Stimulated activated CD4-positive, alpha-beta T cell treated with anti-CD3 and anti-CD28 coated beads, Interleukin-1b, Interleukin-23, amount 100 ng/mL, for 48 hours (primary cell): ENCODE measurements at places on chromosomes 6 and 20.

DNA sequence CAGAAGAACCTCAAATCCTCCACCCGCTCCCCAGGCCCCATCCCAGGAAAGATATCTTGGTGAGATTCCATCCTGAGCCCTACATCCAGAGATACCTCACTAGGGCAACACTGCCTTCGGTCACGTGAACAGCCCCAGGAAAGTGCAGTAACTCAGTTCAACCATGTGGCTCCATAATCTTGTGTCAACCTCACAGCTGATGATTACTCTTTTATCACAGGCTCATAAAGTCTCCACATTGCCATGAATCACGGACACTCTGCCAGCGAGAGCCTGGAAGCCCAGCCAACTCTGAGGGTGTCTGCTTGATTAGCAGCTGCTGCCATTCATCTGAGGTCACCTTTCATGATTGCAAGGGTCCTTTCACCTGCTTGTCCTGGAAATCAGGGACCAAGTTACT lies 175.8 kb upstream of the LRFN2 start:
- no peak for DNase-seq

DNA sequence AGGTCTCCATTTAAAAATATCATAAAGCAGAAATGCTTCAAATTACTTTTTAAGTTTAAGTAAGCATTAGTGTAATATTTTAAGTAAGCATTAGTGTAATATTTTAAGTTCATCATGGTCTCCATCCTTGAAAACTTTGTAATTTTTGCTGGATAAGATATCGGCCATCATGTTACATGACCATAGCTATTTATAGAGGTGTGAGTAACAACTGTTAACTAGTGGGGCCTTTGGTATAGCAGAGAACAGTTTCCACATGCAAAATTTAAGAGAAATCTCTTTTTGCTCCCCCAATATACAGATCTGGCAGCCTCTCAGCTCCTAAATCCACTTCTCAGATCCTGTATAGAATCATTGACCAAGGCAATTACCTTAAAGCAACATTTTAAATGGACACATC lies 468 bp downstream of the TRDN start:
- DNase-seq = no peak

- DNase-seq = no peak
Measured at GRCh38 chr6:156378853-156379252, 398.3 kb upstream of the ARID1B start.

DNA sequence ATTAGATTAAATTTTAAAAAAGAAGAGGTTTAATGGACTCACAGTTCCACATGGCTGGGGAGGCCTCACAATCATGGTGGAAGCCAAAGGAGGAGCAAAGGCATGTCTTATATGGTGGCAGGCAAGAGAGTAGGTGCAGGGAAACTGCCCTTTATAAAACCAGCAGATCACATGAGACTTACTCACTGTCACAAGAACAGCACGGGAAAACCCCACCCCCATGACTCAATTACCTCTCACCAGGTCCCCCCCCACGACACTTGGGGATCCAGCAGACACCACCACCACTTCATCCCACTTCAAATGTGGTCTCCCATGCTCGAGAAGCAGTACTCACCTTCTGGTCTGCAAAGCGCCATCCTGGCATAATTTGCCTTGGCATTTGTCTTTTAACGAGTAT lies 24.6 kb downstream of the MTFR2 start:
- peak; percentile 40 for DNase-seq

DNA sequence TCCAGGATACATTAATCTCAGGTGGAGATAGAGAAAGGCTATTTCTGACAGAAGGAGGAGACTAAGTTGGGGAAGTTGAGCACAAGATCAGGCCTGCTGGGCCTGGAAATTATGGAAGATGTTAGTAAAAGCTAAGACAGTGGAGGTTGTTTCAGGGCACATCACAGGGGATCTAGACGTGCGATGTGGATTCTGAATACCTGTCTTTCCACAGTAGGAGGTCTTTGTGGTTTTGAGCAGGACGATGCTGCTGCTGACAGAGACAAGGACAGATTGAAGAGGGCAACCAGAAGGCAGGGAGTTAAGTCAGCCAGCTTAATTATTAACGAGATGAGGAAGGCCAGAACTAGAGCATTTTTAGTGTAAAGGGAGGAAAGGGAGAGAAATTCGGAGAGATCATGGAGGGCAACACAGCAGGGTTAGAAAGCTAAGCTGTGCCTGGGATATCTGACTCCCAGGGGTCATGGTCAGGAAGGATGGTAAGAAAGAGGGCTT lies 384.9 kb downstream of the MAFB start:
- DNase-seq = no peak

- no peak for DNase-seq
Measured at GRCh38 chr20:36105711-36106226, 48.8 kb upstream of the EPB41L1 start.

- no peak for DNase-seq
Measured at GRCh38 chr6:117232196-117232595, 33.2 kb upstream of the VGLL2 start.

- DNase-seq = no peak
Measured at GRCh38 chr20:57735831-57736737, 26.3 kb upstream of the PMEPA1 start.

GRCh38 chr6:74756923-74757322 lies 448.9 kb downstream of the COL12A1 start:
- no peak for DNase-seq

- no peak for DNase-seq
Measured at GRCh38 chr20:61517419-61517818, 265.4 kb downstream of the CDH4 start.

- DNase-seq = no peak
Measured at GRCh38 chr6:128696691-128697689, 176.6 kb upstream of the PTPRK start.

DNA sequence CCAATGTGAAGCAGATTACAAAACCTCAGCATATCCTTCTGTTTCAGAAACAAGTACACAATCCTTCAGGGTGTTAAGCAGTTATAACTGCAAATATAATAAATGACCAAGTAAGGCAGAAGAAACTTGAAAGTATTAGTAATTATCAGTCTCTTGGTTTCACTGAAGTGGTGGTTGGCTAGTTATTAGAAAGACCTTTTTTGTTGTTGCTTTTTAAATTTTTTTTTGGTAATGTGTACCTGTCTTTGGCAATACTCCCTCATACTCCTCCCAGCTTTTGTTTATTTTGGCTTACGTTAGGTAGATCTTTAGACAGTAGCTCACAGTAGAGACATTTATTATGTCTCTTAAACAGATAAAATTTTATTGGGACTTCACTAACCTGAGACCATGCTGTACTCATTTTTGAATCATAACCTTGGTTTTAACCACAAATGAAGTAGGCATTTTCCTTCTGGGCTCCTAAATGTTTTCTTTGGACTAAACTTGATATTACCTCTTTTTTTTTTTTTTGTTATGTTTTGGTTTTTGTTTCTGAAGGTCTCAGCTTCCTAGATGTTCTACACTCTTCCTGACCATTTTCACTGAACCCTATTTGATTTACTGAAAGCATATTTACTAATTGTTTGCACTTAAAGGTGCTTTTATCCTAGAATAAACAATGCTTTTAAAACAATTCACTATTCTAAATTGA lies 6.4 kb downstream of the CD2AP start:
- DNase-seq = no peak

DNA sequence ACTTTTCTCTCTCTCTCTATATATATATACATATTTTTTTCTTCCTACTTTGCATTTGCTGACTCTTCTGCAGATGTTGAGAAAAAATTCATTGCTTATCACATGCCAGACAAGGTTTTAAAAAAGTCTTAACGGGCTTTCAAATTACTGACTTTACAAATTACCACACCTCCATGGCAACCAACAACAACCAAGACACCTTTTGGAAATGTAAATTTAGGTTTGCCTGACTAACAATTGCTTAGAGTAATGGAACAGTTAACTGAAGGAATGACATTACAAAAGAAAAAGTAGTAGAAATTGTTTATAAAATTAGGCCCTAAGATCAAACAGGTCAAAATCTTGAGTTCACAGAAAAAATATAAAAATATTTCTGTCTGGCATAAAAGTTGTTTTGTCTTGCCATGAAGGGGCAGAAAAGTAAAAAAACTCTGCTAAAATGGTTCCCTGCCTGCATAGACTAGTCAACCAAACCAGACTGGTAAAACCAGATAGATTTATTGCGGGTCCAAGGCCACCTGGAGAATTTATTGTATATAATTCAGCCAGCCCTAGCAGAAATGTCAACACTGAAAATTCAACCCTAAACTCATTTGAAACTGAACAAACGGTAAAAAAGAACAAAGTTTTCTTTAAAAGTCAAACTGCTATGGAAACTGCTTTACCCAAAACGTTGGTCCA lies 92.8 kb upstream of the FRMD1 start:
- no peak for DNase-seq

GRCh38 chr20:50291254-50292078 lies 100.8 kb downstream of the CEBPB start:
- DNase-seq = no peak

- no peak for DNase-seq
Measured at GRCh38 chr6:135306740-135307420, 125.8 kb downstream of the MYB start.

DNA sequence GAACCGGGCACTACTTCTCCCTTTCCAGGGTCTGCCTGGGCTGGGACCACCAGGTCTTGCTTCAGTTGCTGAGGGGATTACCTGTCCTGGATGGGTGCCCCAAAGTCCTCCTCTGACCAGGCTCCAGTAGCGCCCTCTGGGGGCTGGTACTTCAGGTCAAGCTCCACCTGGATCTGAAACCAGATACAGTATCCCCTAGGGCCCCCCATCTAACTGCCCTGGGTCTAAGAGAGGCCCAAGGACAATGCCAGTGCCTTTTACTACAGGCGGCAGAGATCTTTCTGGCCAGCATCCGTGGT lies 11.2 kb upstream of the SPAG4 start:
- no peak for DNase-seq

- no peak for DNase-seq
Measured at GRCh38 chr6:2103765-2104523, 141.5 kb downstream of the GMDS start.

GRCh38 chr20:38751360-38751976 lies 3.2 kb downstream of the ACTR5 start:
- DNase-seq = no peak

- DNase-seq = no peak
Measured at GRCh38 chr6:84553527-84553926, 210.9 kb downstream of the TBX18 start.

DNA sequence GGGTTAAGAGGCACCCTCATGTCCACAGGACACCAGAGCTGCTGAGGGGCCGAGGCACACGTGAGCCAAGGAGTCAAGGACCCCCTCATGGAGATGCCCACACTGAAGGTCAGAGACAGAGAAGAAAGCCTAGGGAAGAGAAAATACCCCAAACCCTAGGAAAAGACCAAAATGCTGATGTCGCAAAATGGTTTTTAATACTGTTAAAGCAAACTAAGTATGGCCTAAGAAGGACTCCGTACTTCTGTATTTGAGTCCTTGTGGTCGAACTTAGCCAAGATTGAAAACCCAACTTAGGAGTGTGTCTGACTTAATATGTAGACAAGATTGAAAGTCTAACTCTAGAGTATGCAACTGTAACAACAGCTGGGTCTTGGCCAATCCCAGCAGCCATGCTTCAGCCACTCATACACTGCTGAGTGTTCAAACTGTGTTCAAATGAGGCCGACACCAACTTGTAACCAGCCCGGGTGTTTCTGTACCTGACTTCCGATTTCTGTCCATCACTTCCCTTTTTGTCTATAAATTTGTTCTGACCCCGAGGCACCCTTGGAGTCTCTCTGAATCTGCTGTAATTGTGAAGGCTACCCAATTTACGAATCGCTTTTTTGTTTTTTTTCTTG lies 92.6 kb upstream of the AGPAT4 start:
- DNase-seq = no peak

DNA sequence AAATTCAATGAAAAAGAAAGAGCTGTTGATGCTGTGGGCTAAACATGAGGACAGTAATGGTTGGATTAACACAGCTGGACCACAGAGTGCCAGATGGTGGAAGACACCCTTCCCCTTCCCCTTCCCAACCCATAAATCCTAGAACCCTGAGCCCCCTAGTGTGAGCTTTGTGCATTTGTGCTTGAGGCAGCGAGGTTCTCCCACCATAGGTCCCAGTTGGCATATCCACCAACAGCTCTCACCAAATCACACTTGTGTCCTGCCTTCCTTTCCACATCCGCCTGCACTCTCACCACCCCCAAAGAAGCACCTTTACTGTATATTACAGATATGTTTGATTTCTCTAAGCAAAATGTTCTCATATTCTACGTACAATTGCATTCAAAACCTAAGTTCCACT lies 32.8 kb upstream of the HBS1L start:
- DNase-seq = no peak

- DNase-seq = no peak
Measured at GRCh38 chr6:167510648-167511047, 185.8 kb downstream of the TTLL2 start.

DNA sequence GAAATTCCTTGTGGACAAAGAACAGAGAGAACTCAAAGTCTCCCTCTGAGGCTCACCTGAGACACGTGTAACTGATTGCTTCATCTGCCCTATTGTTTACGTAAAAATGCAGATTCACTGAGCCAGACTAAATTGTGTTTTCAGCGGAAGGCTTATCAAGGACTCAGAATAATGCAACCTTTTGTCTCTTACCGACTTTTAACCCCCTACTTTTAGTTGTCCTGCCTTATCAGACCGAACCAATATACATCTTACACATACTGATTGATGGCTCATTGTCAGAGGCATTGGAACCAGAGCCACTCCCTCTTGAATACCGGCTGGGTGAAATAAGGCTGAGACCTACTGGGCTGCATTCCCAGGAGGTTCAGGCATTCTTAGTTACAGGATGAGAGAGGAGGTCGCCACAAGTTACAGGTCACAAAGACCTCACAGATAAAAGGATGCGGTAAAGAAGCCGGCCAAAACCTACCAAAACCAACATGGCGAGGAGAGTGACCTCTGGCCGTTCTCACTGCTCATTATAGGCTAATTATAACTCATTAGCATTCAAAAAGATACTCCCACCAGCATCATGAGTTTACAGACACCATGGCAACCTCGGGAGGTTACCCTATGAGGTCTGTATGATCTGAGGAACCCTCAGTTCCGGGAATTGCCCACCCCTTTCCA lies 95.5 kb upstream of the ZNF184 start:
- no peak for DNase-seq

DNA sequence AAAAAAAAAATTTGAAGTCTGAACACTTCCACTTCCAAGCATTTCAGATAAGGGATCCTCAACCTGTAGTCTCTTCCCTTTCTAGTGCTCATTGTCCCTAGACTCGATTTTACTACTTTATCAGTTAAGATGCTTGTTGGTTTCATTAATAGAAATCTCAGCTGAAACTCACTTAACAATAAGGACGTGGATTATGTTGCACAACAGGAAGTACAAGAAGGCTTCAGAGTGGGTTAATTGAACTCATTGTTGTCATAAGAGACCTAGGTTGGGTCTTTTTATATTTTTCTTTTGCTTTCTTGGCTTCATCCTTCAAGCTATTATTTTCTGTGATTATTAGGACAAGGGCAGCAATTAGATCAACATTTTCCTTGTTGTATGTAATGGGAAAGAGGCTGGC lies 175.2 kb downstream of the CDKAL1 start:
- no peak for DNase-seq

DNA sequence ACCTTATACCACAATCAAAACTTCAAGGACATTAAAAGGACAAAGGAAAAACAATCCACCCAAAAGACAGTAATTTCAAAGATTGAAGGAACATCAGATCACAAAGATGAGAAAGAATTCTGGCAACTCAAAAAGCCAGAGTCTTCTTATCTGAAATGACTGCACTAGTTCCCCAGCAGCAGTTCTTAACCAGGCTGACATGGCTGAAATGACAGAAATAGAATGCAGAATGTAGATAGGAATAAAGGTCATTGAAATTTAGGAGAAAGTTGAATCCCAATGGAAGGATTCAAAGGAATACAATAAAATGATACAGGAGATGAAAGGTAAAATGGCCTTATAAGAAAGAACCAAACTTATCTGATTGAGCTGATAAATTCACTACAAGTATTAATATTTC lies 231.4 kb downstream of the CD109 start:
- no peak for DNase-seq
